Activated CD8-positive, alpha-beta memory T cell treated with anti-CD3 and anti-CD28 coated beads for 1 hour (primary cell): ENCODE measurements at places on chromosomes 16 and 17.
A peak's percentile ranks its signal among the peaks of the same experiment; 100 is the strongest.

DNA sequence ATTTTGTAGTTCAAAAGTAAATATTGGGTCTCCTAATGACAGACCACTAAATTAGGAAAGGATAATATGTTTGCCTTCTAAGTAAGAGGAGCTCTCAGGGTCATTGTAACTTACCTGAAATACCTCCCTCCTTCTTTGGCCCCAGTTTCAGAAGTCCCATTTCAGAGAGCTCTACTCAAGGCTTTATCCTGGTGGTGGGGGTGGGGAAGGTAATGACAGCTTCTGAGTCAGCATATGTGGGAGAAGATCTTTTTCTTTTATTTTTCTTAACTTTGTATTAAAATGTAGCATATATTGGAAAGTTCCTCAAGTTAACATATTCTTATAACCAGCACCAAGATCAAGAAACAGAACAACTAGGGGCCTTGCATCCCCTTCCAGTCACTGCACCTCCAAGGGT, 16.9 kb upstream of the GINS3 start:
- no peak for DNase-seq

GRCh38 chr16:11251525-11252481, 4.2 kb downstream of the SOCS1 start:
- DNase-seq: peak; percentile 59

DNA sequence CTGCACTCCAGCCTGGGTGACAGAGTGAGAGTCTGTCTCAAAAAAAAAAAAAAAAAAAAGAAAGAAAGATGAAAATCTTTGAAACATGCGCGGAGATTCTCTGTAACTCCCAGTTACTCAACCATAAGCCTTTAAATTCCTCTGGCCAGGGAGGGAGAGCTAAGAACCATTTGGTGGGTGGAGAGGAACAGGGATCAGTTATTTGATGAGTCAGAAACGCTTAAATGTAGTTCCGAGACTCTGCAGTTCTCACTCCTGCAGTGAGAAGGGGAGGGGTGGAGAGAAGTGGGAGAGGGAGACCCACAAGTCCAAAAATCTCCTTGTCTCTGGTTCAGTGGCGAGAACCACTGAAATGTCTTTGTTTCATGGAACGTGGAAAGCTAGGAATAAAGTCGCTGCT, 266.7 kb downstream of the SOX9 start:
- no peak for DNase-seq

DNA sequence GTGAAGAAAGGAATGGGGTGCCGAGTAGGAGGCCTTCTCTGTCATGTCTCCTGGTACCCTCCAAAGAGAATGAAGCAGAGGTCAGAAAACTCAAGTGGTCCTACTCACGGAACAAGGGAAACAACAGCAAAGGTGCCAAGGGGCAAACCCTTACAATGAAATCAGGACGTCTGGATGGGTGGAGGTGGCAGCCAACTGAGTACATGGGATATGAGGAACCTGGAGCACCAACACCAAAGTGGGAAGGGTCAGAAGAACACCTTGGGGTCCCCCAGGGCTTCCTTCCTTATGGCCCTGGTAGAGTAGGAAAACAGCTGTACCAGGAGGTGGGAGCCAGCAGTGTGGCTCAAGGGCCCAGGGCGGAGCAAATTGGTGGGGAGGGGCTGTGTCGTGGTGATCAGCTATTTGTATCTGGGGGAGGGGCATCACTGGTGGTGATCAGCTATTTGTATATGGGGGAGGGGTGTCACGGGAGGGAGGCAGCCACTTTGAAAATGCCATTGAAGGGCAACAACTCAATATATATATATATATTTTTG, 643 bp downstream of the HIGD1B start:
- no peak for DNase-seq

GRCh38 chr16:83338941-83339340, 468.8 kb upstream of the HSBP1 start:
- DNase-seq: no peak

DNA sequence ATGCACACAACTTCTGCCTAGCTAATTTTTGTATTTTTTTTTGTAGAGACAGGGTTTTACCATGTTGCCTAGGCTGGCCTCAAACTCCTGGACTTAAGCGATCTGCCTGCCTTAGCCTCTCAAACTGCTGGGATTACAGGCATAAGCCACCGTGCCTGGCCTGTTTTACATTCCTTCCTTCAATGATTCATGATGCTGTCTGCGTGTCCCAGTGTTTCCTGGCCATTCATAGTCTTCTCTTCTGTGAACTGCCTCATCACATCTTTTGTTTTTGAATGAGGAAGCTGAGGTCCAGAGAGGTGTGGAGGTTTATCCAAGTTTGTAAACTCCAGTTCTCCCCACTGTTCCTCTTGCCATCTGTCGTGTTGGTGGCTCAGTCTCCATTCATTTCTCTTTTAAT, 64.5 kb upstream of the MED9 start:
- DNase-seq: no peak

- no peak for DNase-seq
Measured at GRCh38 chr17:47846716-47847340, 4.1 kb downstream of the SP6 start.

GRCh38 chr17:50298018-50298417, 23.8 kb downstream of the TMEM92 start:
- no peak for DNase-seq

DNA sequence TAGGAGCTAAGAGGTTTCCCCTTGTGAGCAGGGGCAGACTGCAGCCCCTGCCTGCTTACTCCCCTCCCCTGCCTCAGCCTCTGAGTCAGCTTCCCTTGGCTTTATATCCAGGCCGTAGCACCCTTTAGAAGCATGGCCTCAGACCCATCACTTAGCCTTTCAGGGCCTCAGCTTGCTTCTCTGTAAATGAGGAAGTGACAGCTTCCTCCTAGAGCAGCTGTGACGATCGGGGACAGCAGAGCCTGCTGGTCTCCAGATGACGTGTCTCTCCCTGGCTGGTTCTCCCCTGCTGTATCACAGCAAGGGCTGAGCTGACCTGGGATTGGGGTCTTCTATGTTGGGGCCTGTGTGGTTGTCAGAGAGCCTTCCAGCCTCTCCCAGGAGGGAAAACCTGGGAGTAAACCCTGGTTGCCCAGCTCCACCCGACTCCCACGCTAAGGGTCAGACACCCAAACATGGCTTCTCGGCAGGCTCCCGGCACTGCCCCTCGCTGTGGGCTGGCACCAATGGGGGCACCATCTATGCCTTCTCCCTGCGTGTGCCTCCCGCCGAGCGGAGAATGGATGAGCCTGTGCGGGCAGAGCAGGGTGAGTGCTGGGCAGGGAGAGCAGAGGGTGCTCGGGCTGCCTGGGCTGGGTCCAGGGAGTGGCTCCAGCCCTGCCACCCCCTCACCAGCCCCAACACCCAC, 16.3 kb upstream of the MYO15B start:
- DNase-seq: no peak

DNA sequence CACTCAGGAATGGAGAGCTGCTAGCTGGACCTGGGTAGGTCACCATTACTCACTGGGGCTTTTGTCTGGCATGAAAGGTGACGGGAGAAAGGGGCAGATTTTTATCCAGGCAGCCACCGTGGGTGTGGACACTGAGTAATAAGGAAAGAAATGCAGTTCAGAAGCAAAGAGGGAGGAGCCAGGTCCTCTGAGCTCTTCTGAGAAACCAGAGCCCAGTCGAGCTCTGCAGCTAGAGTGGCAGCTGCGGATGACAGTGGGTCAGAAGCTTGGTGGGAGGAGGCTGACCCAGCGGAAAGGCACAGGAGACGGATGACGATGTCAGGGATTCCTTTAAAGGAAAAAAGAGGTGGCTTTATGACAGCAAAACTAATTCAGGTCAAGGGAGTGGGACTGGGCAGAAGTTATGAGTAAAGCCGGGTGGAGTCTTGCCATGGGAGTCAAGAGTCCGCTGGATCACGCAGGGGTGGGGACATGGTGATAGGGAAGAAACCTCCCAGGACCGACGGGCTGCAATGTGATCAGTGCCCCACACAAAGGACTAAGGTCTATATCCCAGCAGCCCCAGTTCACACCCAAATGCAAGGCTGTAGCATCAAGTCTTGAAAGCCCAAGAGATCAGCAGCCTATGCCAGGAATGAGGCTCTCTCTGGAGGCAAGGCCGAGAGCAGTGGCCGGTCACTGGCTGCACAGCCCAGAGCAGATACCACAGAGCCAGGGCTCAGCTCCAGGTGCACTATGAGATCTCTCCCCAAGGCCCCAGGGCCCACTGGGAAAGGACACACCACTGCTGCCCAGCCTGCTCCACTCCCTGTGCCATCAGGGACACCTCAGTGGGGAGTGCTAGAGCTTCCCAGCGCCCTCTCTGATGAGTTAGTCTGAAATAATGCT, 6.3 kb upstream of the MNT start:
- DNase-seq: no peak

- DNase-seq: no peak
Measured at GRCh38 chr17:43734376-43734775, 24.2 kb downstream of the SOST start.

GRCh38 chr17:14859542-14859941, 405.6 kb downstream of the PMP22 start:
- no peak for DNase-seq

DNA sequence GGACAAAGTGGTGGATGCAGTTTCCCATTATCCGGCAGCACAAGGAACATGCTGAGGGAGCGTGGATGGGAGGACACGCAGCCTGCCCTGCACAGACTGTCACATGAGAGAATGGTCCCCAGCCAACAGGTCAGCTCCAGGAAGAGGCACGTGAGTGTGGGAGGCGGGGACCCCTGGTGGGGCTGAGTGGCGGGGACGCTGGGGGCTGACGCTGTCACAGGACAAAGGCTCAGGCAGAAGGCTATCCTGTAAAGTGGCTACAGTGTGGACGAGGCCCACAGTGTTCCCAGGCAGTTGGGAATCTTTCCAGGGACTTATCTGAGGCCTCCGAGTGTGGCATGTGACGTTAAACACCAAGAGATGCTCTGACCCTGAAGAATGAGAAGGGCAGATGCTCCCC, 30.4 kb downstream of the MBTPS1 start:
- no peak for DNase-seq

DNA sequence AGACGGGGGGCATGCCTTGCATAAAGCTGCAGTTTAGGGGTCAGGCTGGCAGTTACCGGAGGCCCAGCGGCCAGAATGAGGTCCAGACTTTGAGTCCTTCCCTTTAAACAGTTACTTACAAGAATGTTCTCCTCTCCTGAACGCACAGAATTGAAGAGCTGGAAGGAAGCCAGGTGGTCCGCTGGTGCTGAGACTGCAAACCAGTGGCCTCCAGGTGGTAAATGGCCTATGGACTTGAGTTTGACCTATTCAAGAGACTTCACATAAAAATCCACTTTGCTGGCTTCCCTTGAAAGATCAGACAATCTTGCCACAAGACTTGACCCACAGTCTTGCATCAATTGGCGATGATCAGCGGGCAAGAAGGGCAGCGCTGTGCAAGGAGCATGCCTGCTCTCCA, 14.7 kb upstream of the SEZ6 start:
- no peak for DNase-seq

GRCh38 chr17:2580151-2580550, 13.3 kb upstream of the PAFAH1B1 start:
- no peak for DNase-seq

DNA sequence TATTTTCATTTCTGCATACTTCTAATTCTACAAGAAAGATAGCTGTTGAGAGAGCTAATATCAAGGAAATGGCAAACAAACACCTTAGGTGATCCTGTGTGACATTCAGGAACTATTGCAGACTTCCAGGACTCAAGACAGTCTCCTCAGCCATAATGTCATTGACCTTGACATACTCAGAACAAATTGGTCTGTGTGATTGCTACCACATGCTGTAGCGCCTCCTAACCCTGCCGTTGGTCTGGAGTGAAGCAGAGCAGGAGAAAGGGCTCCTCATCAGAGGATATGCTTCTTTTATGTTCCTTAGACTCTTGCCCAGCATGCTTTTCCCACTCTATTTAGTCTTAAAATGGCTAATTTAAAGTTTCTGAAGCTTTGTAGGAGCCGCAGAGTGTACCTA, 194.2 kb upstream of the TBX2 start:
- no peak for DNase-seq

- DNase-seq: no peak
Measured at GRCh38 chr16:49663081-49664065, 192.5 kb downstream of the ZNF423 start.

GRCh38 chr17:75707079-75707571, 14.1 kb upstream of the ITGB4 start:
- no peak for DNase-seq

- DNase-seq: no peak
Measured at GRCh38 chr16:79664407-79664806, 63.9 kb upstream of the MAF start.

DNA sequence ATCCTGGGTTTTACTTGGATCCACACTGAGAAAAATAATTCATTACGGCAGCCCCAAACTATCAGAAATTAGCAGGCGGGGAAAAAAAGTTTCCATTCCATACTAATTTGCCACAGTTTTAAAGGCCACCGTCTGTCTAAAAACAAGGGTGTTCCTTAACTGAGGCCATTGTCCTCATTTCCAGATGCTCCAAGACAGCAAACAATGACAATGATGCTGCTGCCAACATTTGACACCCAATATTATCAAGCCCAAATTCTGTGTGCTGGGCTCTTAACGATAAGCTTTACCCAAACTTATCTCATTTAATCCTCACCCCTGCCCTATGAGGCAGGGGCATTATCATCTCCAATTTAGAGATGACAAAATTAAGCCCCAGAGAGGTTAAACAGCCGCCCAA, 26.3 kb downstream of the CUEDC1 start:
- DNase-seq: no peak

GRCh38 chr16:24670623-24671454, 58.6 kb upstream of the TNRC6A start:
- no peak for DNase-seq

- DNase-seq: no peak
Measured at GRCh38 chr16:90033387-90033786, 14.1 kb upstream of the DBNDD1 start.

GRCh38 chr16:11848842-11849241, 2.5 kb downstream of the RSL1D1 start:
- DNase-seq: no peak

- no peak for DNase-seq
Measured at GRCh38 chr17:59292174-59292523, 39.3 kb upstream of the YPEL2 start.

- no peak for DNase-seq
Measured at GRCh38 chr16:10754941-10755340, 11.3 kb downstream of the NUBP1 start.

DNA sequence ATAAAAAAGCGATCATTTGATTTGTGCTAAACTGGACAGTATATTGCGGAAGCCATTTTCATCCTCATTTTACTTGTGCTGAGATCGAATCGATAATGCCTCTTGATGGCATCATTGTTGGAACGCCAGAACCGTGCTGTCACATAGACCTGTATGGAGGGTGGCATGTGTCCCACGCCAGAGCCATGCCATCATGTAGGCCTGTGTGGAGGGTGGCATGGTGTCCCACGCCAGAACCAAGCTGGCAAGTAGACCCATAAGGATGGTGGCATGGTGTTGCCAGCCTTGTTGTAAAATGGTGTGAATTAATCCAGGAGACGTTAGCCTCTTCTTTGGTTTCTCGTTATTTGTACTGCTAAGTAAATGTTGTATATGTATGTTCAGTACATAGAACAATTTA, 222.7 kb upstream of the CHMP6 start:
- no peak for DNase-seq
